ENCODE measurements at places on chromosomes 2 and 18.

GRCh38 chr2:77995161-77995560 lies 473.0 kb upstream of the LRRTM4 start:
- no peak for DNase-seq

- DNase-seq = peak; percentile 53
Measured at GRCh38 chr2:42089340-42089925, 41.6 kb downstream of the PKDCC start.

DNA sequence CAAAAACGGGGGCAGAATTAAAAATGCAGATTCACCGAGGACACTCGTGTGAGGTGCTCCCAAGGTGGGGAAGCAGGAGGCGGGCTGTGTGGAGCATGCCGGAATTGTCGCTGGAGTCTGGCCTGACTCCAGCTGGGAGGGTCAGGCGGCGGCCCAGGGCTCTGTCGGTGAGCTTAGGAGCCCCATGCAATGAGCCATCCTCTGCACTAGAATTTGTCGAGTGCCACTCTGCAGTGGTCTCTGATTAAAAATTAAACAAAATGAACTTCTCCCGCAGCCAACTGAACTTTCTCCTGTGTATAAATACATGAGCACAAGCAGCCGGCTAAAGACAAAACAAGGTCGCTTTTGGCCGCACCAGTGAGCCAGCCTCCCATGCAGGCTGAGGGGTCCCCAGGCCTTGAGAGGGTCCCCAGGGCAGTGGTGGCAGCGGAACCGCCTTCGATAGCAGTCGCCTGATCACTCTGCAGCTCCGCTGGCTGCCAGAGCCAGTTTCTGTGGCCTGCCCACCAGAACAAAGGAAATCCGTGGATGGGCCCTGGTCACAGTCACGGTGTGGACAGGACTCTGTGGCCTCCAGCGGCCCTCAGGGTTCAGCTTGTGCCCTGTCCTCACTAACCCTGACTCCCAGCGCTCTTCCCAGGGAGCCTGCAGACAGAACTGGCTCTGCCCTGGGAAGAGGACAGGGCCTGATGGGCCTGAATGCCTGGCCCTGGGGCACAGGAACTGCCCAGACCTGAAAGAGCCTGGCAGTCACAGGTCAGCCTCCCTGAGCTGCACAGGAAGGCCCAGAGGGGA lies 201.3 kb downstream of the EIPR1 start:
- DNase-seq = no peak

GRCh38 chr2:110905217-110905616 lies 172.8 kb downstream of the ACOXL start:
- no peak for DNase-seq

DNA sequence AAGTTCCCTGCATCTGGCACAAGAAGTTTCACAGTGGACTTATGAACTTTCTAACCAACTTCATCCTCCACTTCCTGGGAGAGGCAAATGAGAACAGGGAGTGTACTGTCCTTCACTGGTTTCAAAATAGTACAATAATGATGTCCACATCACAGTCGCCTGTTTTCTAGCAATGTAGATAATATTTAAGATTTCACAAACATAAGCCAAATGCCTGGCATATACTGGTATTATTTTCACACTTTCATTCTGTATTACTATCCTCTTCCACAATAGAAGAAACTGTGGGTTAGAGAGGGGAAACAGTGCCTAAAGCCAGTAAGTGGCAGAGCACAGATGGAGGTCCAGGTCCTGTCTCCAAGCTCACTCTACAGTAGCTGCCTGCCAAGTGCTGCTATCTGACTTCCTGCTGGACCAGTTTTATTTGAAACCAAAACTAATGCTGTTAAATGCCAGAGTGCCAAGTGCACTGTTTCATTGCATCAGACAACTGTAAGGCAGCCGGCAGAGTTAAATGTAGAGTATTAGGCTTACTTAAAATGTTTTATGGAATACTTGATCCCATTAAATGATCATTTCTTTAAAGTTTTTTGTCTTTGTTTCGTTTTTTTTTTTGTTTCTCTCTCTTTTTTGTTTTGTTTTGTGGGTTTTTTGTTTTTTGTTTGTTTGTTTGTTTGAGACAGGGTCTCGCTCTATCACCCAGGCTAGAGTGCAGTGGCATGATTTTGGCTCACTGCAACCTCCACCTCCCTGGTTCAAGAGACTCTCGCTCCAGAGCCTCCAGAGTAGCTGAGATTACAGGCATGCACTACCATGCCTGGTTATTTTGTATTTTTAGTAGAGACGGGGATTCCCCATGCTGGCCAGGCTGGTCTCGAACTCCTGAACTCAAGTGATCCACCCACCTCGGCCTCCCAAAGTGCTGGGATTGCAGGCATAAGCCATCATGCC lies 15.1 kb downstream of the COBLL1 start:
- DNase-seq = no peak

GRCh38 chr2:64661741-64662169 lies 8.0 kb upstream of the SERTAD2 start:
- DNase-seq = no peak

GRCh38 chr18:78586586-78586985 lies 393.0 kb upstream of the SALL3 start:
- no peak for DNase-seq

DNA sequence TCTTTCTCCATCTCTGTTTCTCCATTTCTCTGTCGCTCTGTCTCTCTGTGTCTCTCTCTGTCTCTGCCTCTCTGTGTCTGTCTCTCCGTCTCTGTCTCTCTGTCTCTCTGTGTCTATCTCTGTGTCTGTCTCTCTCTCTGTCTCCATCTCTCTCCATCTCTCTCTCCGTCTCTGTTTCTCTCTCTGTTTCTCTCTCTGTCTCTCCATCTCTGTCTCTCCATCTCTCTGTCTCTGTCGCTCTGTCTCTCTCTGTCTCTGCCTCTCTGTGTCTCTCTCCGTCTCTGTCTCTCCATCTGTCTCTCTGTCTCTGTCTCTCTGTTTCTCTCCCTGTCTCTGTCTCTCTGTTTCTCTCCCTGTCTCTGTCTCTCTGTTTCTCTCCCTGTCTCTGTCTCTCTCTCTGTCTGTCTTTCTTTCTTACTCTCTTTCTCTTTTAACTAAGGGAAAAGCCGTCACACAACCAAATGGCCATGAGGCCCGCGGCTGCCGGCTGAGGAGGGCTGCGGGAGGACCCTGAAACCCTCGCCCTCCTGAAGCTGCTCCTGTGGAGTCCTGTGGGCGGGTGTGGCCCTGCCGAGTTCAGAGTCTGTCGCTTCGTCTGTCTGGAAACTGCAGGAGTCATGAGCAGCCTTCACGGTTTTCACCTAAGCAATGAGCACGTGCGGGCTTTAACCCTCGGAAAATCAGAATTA lies 29.3 kb downstream of the NFATC1 start:
- no peak for DNase-seq

GRCh38 chr2:3169106-3169870 lies 208.3 kb downstream of the EIPR1 start:
- DNase-seq = no peak

- no peak for DNase-seq
Measured at GRCh38 chr2:188277786-188278185, 13.9 kb upstream of the GULP1 start.

DNA sequence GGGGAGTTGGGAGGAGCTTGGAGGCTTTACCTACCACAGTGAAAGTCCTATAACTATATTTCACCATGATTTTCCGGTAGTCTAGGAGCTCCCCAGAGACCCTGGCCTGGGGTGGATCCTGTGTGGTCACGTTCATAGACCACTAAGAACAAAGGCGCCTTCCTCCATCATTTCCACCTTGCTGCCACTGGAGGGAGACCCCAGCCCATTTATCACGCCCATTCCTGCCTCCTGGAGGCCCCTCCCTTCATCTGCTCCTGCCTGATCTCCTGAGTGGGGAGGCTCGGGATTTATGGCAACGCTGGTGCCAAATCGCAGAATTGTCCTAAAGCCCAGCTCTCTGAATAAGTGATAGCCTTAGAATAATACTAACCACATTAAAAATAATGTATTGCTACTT lies 507.6 kb upstream of the SPHKAP start:
- DNase-seq = peak; percentile 52

GRCh38 chr2:149183187-149183586 lies 144.7 kb downstream of the LYPD6B start:
- DNase-seq = no peak

GRCh38 chr2:200687922-200688920 lies 102.4 kb downstream of the AOX1 start:
- DNase-seq = no peak

DNA sequence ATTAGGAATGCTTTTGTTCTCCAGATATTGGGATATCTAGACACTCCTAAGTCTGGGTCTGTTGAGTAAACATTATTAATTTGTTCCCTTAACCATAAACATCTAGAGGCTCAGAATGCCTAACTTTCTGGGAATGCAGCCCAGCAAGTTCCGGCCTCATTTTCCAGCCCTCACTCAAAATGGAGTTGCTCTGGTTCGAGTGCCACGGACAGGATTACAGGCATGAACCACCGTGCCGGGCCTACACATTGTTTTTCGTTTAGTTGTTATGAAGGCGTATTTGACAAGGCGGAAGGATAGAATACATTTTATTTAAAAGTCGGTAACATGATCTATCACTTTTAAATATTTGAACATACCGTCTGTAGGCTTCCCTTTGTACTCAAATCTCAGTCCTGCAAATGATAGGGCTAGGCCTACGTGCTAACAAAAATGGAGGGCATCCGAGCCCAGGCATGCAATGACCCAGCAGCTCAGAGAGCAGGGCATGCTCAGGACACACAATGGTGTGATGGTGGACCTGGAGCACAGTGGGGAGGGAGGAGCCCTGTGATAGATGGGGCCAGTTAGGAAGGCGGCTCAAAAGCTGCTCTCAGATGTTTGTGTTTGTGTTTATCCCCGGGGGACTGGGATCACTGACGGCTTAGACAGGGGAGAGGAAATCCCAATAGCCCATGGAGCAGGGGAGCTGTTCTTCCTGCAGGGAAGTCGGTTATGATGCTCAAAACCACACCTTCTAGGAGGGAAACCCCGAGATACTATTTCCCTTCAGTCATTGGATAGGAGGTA lies 2.9 kb upstream of the SCYGR1 start:
- DNase-seq = no peak

GRCh38 chr2:46404181-46404759 lies 75.1 kb upstream of the TMEM247 start:
- DNase-seq = no peak

- no peak for DNase-seq
Measured at GRCh38 chr2:176679061-176679669, 409.9 kb downstream of the MTX2 start.

GRCh38 chr2:126707191-126707590 lies 51.2 kb downstream of the GYPC start:
- no peak for DNase-seq

- DNase-seq = no peak
Measured at GRCh38 chr2:100188326-100188725, 45.9 kb upstream of the AFF3 start.

GRCh38 chr2:97750017-97750416 lies 36.6 kb downstream of the ZAP70 start:
- DNase-seq = no peak

DNA sequence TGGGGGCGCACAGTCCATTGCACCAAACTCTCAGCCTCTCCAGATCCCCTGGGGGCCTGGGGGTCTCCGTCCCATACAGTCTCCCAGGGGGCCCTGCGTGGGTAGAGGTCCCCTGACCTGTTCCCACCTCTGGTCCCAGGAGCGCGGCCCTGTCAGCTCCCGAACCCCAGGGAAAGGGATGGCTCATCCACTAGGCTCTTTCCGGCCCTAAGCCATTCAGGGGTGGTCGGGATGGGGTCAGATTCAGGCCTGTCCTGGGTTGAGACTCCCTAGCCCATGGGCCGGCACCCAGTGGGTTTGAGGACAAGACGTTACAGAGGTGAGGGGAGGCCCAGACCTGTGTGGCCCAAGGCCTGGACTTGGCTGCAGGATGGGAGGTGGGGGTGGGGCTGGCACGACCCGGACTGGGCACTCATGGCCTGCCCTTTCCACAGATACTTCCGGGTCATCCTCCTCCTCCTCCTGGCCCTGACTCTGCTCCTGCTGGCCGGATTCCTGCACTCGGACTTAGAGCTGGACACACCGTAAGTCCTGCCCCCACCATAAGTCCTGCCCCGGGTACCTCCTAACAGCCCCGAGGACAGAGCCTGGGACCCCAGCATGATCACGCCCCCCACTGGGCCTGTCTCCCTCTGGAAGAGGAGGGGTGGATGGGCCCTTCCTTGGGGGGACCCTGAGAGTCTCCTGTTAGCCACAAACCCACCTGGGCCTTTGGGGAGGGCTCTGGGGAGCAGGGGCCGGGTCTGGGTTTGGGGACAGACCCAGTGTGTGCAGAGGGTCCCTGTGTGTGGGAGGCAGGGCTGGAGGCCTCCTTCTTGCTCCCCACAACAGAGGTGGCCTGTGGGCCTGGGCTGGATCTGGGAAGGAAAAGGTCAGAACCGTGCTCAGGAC lies 10.1 kb upstream of the NEU4 start:
- DNase-seq = peak; percentile 34

DNA sequence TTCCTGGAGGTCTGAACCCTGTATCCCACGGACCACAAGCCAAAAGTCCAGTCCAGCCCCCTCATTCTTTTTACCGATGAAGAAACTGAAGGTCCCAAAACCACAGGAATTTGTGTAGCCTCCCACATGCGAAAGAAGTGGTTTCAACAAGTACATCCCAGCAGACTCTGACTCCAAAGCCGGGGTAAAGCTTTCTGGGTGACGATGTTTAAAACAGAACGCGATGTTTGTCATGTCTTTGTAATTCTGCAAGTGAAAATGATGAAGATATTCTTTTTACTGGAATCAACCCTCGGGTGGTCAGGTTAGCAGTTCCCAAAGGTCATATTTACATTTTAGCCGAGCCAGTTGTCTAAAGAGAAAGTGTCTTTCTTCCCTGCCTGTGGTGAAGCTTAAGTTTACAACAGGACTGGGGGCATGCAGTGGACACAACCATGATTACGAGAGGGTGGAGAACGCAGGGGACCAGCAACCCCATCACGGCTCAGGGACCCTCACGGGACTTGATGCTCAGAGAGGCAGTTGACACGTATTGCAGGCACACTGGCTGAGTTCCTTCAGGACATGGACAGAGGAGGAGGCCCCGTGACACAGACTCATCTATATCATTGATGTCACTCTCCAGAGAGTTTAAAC lies 17.8 kb upstream of the TMEM131 start:
- peak; percentile 9 for DNase-seq

- DNase-seq = no peak
Measured at GRCh38 chr18:52694804-52695203, 354.8 kb downstream of the DCC start.

DNA sequence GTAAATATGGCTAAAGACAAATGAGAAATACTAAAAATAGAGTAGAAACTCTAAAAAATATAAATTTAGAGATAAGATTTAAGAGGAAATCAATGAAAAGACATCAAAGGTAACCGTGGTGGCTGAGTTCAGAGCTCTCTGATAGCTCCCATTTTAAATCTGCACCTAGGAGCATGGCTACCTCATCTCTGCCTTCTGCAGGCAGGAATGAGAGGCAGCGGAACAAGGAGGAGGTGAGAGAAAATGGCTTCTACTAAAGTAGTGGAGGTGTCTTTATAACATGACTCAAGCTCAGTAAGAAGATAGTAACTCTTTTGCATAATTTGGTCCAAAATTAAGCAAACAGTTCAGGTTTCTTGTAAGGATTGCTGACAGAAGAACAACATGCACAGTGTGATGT lies 758.7 kb upstream of the FSHR start:
- DNase-seq = no peak

DNA sequence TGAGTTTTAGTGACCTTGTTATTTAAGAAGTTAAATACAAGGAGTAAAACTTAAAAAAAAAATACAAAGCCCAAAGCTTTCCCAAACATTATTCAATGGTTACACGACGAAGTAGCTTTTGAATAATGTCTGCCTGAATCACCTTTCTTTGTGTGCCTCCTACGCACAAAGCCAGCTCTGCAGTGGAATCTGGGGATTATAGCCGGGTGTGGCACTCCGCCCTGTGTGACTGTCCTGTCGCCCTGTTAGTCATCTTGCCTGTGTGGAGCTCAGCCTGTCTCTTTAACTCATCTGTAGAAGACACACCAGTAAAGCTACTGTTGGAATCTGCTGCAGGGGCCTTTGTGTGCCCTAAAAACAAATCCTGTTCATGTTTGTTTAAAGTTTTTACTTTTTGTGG lies 79.4 kb upstream of the TCF7L1 start:
- no peak for DNase-seq
